EH (cell line): ENCODE measurements at places on chromosomes 5 and 9.

GRCh38 chr9:123421186-123421585 is 65.2 kb downstream of the CRB2 start:
- no peak for DNase-seq

GRCh38 chr9:135502168-135502872 is 1.8 kb downstream of the MRPS2 start:
- DNase-seq: no peak

- DNase-seq: no peak
Observed at GRCh38 chr9:97412626-97413385, 910 bp downstream of the TDRD7 start.

- DNase-seq: peak; percentile 23
Observed at GRCh38 chr9:14245901-14246525, 67.9 kb downstream of the NFIB start.

DNA sequence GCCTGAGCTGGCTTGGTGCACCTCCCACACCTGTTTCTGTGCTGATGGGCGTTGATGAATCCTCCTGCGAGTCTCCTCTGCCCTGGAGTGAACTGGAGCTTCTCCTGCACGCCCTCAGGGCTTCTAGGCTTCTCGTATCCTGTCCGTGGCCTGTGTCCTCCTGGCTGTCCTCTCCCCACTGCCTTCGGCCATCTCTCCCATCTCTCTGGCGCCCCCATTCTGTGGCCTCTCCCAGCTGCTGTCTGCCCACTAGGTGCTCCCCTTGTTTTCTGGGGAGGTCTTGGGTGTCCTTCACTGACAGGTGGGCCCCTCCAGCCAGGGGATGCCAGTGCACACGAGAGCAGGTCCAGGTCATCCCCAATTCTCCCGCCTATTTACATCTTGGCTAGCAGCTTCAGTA is 28.8 kb downstream of the AHRR start:
- no peak for DNase-seq

- DNase-seq: no peak
Observed at GRCh38 chr5:89471541-89471940, 588.6 kb upstream of the MEF2C start.

DNA sequence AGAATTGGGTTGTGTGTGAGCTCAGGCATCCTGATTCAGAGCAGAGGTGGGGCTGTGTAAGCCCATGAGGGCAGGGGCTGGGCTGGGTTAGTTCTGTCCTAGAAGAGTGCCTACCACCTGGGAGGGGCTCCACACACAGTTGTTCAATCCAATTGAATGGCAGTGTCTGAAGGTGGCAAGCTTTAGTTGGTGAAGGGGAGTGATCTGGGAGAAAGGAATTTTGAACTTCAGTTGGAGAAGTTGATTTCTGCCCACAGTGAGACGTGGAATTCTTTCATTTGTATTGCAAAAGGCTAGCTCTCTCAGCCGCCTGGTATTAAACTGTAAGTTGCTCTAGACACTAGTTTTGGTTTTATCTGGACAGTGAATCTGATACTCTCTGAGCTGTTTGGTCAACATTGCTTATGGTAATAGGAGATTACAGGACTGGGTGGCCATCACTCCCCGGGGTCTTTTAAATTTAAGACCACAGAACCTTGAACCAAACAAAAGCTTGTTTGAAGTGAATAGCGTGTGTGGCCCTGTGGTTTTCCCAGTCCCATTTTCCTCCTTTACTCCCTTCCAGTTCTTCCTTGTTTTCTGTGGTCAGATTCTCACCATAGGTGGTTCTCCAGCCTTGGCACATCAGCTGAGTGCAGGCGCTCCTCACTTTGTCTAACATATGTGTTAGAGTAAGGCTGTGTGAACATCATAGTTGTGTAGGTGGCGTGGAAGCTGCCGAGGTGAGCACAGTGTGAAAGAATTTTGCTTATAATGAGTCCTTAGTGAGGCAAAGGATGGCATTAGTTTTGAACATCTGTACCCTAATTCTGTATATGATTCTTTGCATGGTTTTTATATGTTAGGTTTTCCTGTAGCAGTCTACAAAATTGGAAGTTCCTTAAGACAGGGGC is 78.0 kb downstream of the ARHGAP26 start:
- DNase-seq: peak; percentile 65

DNA sequence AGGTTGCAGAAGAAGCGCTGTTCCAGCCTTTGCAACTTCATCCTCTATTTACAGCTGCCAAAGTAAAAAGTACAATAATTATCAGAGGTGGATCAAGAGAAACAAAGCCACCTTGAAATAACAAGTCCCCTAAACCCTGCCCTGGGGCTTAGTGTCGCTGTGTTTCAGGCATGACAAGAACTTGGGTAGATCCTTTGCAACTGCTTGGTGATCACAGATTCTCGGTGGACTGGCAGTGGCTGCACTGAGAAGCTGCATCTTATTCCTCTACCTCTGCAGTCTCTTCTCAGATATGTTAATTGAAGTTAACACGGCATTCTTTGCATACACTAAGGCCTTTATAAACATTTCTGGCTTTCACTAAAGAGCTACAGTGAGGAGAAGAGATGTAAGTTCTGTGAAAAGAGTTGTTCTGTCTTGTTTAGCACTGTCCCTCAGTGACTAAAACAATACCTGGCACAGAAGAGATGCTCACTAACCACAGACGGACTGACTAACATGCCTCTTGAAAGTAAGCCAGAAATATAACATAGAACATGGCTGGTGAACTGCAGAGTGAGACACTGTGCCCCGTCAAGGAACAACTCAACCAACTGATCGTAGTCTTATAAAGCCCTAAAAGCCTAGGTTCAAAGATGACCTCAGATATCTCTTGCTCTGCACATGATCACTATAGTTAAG is 144.2 kb downstream of the MLLT3 start:
- DNase-seq: no peak

DNA sequence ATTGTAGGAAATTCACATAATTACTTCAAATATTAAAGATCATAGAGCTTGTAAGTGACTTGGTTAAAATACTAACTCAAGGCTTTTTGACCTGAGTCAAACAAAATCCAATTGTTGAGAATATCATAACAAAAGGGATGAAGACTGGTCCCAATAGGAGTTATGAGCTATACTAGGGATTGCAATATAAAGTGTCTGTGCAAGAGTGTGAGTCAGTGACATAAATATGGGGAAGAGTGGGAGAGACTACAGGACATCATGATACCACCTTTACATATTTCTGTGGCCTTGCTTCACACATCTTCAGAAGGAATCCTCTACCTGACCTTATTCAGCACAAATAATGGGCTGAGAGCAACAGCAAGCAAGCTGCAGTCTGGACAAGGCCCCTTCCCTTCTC is 180.9 kb upstream of the SLC24A2 start:
- DNase-seq: no peak

GRCh38 chr9:133170716-133171115 is 7.0 kb upstream of the GBGT1 start:
- no peak for DNase-seq

DNA sequence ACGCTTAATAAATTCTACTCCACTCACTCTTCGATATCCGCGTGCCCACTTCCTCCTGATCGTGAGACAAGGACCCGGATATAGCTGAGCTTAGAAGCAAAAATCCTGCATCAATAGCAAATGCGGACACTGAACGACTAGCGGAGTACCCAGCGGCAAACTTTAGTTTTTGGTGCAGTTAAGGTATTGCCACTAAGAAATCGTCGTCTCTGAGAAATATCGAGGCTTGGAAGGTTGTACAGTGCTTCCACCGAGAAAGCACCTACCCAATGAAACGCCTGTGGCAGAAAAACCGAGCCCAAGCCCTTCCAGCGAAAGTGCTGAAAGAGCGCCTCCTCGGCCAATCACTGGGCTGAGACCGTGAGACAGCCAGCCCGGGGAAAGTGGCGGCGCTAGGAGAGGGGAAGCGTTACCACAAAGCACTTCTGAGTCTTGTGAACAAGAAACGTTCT is 32.2 kb downstream of the ANXA2R start:
- DNase-seq: peak; percentile 83

GRCh38 chr9:133709015-133709611 is 29.0 kb downstream of the SARDH start:
- no peak for DNase-seq

GRCh38 chr9:18820566-18821095 is 212.4 kb downstream of the SAXO1 start:
- no peak for DNase-seq

DNA sequence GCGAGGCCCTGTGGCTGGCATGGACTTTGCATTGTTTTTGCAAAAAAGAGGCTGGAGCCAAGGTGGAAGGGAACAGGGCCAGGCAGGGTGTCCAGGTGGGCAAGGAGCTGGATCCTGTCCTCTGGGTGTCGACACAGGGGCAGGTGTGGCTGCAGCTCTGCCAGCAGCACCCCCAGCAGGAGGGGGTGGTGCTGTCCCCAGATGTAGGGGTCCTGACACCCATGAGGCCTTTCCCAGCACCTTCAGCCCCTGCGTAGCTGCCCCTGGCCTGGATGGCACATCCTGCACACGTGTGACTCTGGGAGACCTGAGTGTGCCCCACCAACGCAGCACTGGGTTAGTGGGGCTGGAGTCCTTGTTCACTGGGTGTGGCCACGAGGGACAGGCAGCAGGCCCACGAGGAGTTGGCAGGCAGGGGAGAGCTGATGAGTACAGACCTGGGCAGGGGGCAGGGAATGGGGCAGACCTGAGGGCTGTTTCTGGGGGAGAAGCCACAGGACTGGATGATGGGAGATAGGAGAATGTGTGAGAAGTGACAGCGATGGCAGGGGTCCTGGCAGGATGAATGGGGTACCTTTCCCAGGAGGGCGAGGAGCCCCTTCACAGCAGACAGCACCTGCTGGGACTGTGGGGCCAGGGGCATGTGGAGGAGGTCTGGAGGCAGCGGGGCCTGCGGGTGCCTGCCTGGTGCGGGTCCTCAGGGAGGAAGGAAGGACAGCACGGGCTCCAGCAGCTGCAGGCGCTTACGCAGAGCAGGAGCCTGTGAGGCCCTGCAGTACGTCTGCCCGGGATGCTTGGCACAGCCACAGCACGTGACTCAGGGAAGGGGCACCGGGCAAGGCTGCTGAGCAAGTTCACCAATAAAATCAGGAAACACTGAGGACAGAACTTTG is 3.6 kb upstream of the RASGEF1C start:
- peak; percentile 5 for DNase-seq

- no peak for DNase-seq
Observed at GRCh38 chr5:67844924-67845323, 370.6 kb upstream of the PIK3R1 start.
